ENCODE measurements at places on chromosomes 13 and 19. TPM values are rescaled to one million over a fixed set of nuclear protein-coding genes. Genes with fewer than 3 reads are reported as not detected.

Gene FRY
- 15.9 TPM for total RNA-seq

Gene TUBA3C
- total RNA-seq, result not detected

Gene WIZ
- 40.6 TPM for total RNA-seq

Gene SIGLEC8
- not detected for total RNA-seq

Gene CCDC97
- total RNA-seq, result 15.3 TPM

Gene CCNA1
- total RNA-seq, result 0.98 TPM

DNA sequence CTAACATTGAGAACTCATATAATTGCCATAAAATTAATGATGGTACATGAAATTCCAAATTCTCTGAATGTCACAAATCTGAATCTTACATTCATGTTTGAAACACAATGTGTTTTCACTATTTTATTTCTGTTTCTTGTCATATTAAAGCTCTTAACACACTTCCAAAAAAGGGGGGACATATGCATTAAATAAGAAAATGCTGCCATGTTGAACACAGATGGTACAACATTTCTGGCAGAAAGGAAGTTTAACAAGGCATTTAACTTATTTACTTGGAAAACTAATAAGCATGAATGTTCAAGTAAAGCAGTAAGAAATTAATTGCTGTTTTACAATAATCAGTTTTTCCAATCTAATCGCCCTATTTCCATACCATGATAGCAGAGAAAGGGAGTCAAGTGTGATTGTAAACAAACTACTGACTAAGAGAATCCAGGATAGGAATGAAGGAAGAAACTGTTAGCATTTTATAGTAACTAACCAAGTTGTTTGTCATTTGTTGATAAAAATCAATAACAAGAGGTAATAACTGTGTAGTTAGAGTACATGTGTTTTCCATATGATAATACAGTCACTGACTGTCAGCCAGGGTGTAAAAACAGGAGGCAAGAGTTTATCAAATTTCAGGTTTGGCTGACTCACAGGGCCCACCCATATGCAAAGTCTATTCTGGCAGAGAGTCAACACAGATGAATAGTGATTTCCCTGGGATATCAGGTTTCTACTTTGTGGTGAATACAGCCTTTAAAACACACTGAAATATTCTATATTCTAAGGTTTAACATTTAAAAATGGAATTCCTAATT lies 5.7 kb upstream of the FOXO1 start:
- H3K4me1 ChIP-seq, result peaks cover 20% of the 10 kb centered on the region
- no peaks in the 10 kb centered on the region for H3K36me3 ChIP-seq
- no peak for DNase-seq

GRCh38 chr19:41323430-41324125 lies 13.6 kb downstream of the CCDC97 start:
- H3K27ac ChIP-seq, result peak overlapping the region; percentile 72
- H3K36me3 ChIP-seq, result peaks cover 28% of the 10 kb centered on the region
- no peak overlapping the region for H3K4me3 ChIP-seq
- peaks cover 33% of the 10 kb centered on the region for H3K4me1 ChIP-seq
- no peaks in the 10 kb centered on the region for H3K27me3 ChIP-seq
- DNase-seq, result peak; percentile 61

- no peak overlapping the region for H3K27ac ChIP-seq
- H3K36me3 ChIP-seq, result no peaks in the 10 kb centered on the region
- peaks cover 7% of the 10 kb centered on the region for H3K4me1 ChIP-seq
- no peak overlapping the region for H3K4me3 ChIP-seq
- no peaks in the 10 kb centered on the region for H3K27me3 ChIP-seq
Observed at GRCh38 chr13:49084961-49085360, 109.2 kb downstream of the FNDC3A start.

- no peaks in the 10 kb centered on the region for H3K27me3 ChIP-seq
- no peaks in the 10 kb centered on the region for H3K36me3 ChIP-seq
- H3K4me1 ChIP-seq, result peaks cover 83% of the 10 kb centered on the region
- H3K4me3 ChIP-seq, result peak overlapping the region; percentile 51
- H3K27ac ChIP-seq, result peak overlapping the region; percentile 99
Observed at GRCh38 chr19:1270213-1270853, 1.2 kb downstream of the CIRBP start.

- H3K4me3 ChIP-seq, result peak within 1 kb of the TSS; percentile 47
- no peaks in the 10 kb centered on the region for H3K4me1 ChIP-seq
- H3K27me3 ChIP-seq, result no peaks in the 10 kb centered on the region
- DNase-seq, result no peak
- H3K27ac ChIP-seq, result no peak within 1 kb of the TSS
Observed at GRCh38 chr13:51844862-51845573, at the start of gene TMEM272. Gene TMEM272 (minus strand): TSS chr13:51845177. CDS start chr13:51838530, 6,647 bp downstream.

DNA sequence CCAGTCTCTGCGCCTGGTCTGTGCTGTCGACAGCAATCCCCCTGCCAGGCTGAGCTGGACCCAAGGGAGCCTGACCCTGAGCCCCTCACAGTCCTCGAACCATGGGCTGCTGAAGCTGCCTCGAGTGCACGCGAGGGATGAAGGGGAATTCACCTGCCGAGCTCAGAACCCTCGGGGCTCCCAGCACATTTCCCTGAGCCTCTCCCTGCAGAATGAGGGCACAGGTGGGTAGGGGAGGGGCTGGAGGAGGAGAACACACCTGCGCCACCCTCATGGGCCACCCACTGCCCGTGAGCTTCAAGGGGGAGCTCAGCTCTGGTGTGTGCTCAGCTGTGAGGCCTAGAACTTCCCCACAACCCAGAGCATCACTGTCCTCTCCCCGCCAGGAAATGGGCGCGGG lies 38.6 kb upstream of the CD33 start:
- no peak for DNase-seq
- H3K36me3 ChIP-seq, result no peaks in the 10 kb centered on the region
- H3K4me1 ChIP-seq, result no peaks in the 10 kb centered on the region
- no peak overlapping the region for H3K4me3 ChIP-seq
- H3K27me3 ChIP-seq, result no peaks in the 10 kb centered on the region
- no peak overlapping the region for H3K27ac ChIP-seq

- H3K4me3 ChIP-seq, result no peak overlapping the region
- no peaks in the 10 kb centered on the region for H3K36me3 ChIP-seq
- no peak for DNase-seq
- no peaks in the 10 kb centered on the region for H3K27me3 ChIP-seq
- peaks cover 4% of the 10 kb centered on the region for H3K4me1 ChIP-seq
Observed at GRCh38 chr13:43305416-43305815, 282.0 kb downstream of the DNAJC15 start.

DNA sequence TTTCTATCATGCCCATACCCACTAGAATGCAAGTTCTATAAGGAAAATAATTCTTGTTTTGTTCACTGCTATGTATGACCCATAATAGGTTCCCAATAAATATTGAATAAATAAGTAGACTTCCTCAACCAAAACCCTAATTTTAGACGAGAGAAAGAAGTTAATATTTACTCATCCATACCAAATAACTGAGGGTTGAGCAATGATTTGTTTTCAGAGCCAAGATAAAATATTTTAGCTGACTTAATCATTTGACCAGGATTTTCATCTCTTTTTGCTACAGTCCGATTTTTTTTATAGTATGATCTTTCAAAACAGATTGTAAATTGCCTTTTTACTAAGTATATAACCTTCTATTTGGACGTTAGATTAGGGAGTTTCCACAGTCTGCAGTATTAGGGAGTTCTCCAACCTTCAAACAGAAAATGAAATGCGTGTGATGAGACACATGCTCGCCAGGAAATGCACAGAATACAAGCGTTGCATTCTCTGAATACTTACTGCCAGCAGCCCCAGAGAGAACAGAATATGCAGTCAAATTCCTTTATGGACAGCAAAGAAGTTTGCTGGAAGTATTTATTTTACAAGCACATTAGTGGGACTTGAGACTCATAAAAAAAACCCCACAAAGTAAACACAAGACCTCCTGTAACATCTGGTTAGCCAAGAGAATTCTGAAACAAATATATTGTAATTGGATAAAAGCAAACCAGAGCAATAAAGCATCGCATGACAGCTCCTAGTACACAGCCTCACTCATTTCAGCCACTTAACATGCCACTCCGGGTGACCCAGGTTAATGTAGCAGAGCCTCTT lies 230.0 kb downstream of the MYO16 start:
- H3K4me1 ChIP-seq, result no peaks in the 10 kb centered on the region
- H3K4me3 ChIP-seq, result no peak overlapping the region
- no peak for DNase-seq

DNA sequence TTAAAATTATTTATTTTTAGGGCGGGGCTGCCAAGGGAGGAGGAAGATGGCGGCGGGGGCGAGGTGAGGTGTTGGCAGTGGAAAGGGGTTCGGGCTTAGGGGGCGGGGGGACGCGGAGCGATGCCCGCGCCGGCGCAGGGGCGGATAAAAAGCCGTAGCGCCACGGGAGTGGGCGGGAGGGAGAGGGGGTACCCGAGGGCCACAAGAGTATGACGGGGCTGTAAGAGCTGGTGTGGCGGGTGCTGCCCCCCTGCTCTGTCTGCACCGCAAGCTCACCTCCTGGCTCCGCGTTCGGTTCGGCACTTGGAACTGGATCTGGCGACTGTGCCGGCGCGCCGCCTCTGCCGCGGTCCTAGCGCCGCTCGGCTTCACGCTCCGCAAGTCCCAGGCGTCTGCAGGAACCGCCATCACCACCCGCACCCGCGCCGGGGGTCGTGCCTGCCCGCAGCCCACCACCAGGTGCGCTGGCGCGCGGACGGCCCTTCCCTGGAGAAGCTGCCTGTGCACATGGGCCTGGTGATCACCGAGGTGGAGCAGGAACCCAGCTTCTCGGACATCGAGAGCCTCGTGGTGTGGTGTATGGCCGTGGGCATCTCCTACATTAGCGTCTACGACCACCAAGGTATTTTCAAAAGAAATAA lies 265.2 kb upstream of the SGCG start:
- H3K27ac ChIP-seq, result no peak overlapping the region
- no peaks in the 10 kb centered on the region for H3K36me3 ChIP-seq
- no peaks in the 10 kb centered on the region for H3K27me3 ChIP-seq
- DNase-seq, result no peak
- peak overlapping the region; percentile 59 for H3K4me3 ChIP-seq

GRCh38 chr19:33547676-33548075 lies 26.1 kb upstream of the PEPD start:
- peaks cover 3% of the 10 kb centered on the region for H3K27me3 ChIP-seq
- H3K27ac ChIP-seq, result no peak overlapping the region
- H3K36me3 ChIP-seq, result no peaks in the 10 kb centered on the region
- no peak overlapping the region for H3K4me3 ChIP-seq
- no peak for DNase-seq

- DNase-seq, result no peak
- no peak overlapping the region for H3K27ac ChIP-seq
- no peaks in the 10 kb centered on the region for H3K36me3 ChIP-seq
- no peak overlapping the region for H3K4me3 ChIP-seq
- H3K4me1 ChIP-seq, result no peaks in the 10 kb centered on the region
- no peaks in the 10 kb centered on the region for H3K27me3 ChIP-seq
Observed at GRCh38 chr13:47206111-47206510, 309.3 kb upstream of the HTR2A start.

GRCh38 chr13:26508885-26509284 lies 48.6 kb upstream of the WASF3 start:
- peak; percentile 63 for DNase-seq
- no peaks in the 10 kb centered on the region for H3K27me3 ChIP-seq
- H3K4me3 ChIP-seq, result no peak overlapping the region
- H3K27ac ChIP-seq, result peak overlapping the region; percentile 32
- H3K4me1 ChIP-seq, result no peaks in the 10 kb centered on the region

DNA sequence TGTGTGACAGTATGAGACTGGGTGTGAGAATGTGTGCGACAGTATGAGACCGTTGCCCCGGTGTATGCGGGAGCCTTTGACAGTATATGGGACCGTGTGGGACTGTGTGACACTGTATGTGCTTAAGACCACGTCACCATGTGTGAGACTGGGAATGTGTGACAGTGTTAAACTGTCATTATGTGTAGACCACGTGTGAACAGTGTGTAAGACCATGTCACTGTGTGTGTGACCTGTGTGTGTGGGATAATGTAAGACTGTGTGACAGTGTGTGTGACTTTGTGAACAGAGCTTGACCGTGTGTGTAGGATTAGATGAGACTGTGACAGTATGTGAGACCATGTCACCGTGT lies 549 bp downstream of the ZNF583 start:
- H3K4me3 ChIP-seq, result peak overlapping the region; percentile 93
- DNase-seq, result no peak
- H3K36me3 ChIP-seq, result peaks cover 19% of the 10 kb centered on the region
- no peaks in the 10 kb centered on the region for H3K27me3 ChIP-seq
